Kidney tubule cell (primary cell): ENCODE measurements at places on chromosomes 4 and X.
A peak's percentile ranks its signal among the peaks of the same experiment; 100 is the strongest.

GRCh38 chr4:130393231-130393630 lies 1297.3 kb downstream of the C4orf33 start:
- no peak for DNase-seq

DNA sequence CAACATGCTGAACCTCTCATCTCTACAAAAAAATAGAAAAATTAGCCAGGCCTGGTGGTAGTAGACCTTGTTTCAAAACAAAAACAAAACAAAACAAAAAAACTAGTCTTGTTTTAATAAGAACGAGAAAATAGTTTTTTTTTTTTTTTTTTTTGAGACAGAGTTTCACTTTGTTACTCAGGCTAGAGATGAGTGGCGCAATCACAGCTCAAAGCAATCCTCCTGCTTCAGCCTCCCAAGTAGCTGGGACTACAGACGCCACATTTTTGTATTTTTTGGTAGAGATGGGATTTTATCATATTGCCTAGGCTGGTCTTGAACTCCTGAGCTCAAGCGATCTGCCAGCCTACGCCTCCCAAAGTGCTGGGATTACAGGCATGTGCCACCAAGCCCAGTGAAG lies 47.7 kb upstream of the UGDH start:
- DNase-seq = no peak

DNA sequence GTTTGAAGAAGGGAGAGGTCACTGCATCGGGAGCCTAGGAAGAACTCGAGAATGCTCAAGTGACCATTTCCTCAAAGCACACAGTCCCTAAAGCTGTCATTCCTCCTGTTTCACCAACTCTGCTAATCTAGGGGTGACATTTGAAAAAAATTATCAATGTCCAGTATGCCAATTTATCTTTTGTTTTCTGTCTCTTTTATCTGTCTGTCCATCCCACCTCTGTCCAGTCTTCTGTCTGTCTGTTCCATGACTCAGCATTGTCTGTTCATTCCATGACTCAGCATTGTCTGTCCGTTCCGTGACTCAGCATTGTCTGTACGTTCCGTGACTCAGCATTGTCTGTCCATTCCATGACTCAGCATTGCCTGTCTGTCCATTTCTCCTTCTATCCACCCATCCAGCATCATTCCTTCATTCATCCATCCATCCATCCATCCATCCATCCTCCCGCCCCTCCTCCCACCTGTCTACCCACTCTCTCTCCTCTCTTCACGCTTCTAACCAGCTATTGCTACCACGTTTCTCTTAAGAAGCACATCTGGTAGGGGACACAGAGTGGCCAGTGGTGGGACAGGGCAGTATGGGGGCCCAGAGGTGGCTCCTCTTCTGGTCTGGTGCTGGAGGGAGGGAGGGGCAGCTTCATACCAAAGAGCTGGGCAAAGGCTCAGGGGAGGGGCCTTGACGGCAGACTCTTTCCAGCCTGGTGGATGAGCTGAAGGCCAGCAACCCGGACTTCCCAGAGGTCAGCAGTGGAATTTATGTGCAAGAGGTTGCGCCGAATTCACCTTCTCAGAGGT lies 34.1 kb downstream of the HTRA3 start:
- peak; percentile 87 for DNase-seq

- DNase-seq = peak; percentile 69
Observed at GRCh38 chr4:53119680-53120079, 246.2 kb downstream of the SCFD2 start.

- DNase-seq = peak; percentile 67
Observed at GRCh38 chrX:97563531-97564133, 679.9 kb downstream of the RPA4 start.

DNA sequence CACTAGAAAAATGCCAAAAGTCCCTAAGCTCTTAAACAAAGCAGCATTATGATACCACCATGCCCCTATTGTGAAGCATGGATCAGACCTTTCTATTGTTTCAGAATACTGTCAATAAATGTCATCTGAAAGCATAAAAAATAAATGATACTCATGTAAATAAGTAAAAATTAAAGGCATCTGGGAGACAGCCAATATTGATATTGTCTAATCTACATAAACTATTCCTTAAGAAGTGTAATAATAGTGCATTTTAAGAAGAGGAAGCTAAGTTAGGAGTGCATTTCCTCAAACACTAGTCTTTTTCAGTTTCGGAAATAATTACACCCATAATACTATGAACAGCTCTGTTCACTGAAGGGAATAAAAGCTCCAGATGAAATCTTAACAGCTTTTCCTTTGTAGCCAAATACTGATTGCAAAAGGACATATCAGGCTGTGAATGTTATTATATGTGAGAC lies 181.6 kb downstream of the SPOCK3 start:
- DNase-seq = no peak

DNA sequence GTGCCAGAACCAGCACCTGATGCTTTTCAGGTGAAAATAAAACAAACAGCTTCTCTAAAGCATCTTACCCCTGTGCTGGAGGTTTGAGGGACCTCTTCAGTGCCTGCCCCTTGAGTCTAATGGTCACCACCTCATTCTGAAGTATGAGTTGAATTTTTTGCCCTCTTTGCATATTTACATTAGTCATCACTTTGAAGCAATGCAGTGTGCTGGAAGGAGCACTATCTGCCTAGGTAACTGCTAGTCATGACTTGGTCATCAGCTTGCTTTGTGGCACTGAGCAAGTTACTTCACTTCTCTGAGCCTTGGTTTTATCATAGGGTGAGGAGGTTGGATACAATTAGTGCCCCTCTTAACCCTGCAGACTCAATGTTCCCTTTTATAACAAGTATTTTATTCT lies 44.9 kb downstream of the SPATA18 start:
- peak; percentile 74 for DNase-seq

- DNase-seq = no peak
Observed at GRCh38 chr4:67456577-67457196, 88.6 kb downstream of the CENPC start.

GRCh38 chr4:121277194-121278105 lies 103.4 kb downstream of the QRFPR start:
- peak; percentile 40 for DNase-seq

- DNase-seq = peak; percentile 29
Observed at GRCh38 chrX:98405376-98405775, 1521.7 kb downstream of the RPA4 start.

GRCh38 chrX:119118780-119119395 lies 8.7 kb downstream of the KIAA1210 start:
- peak; percentile 48 for DNase-seq

GRCh38 chr4:140066031-140066930 lies 87.7 kb downstream of the MAML3 start:
- no peak for DNase-seq

DNA sequence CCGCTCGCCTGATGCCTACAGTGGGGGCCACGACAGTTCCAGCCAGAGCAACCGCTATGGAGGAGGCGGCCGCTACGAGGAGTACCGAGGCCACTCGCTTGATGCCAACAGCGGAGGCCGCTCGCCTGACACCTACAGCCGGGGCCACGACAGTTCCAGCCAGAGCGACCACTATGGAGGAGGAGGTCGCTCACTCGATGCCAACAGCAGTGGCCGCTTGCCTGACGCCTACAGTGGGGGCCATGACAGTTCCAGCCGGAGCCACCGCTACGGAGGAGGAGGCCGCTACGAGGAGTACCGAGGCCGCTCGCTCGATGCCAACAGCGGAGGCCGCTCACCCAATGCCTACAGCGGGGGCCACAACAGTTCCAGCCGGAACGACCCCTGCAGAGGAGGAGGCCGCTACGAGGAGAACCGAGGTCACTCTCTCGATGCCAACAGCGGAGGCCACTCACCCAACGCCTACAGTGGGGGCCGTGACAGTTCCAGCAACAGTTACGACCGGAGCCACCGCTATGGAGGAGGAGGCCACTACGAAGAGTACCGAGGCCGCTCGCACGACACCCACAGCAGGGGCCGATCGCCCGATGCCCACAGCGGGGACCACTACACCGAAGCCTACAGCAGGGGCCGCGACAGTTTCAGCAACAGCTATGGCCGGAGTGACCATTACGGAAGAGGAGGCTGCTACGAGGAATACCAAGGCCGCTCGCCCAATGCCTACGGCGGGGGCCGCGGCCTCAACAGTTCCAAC lies 2.5 kb downstream of the RBMXL3 start:
- DNase-seq = no peak

- DNase-seq = no peak
Observed at GRCh38 chr4:152950402-152951274, 14.5 kb downstream of the FHDC1 start.

DNA sequence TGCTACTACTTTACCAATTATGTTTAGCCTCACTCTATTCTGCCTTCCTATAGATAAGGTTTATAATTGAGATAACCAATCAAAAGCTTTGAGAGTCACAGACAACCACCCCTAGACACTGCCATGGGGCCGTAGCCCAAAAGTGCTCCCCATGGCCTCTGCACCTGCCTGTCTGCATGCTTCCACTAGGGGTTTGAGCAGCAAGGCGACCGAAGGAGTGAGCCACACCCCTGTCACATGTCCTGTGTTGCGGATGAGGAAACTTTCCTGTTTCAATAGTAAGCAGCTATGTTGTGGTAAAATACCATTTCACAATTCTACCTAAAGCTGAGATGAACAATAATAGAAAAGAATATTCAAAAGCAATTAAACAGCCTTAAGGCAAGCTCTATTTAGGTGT lies 856.0 kb upstream of the FRG1 start:
- DNase-seq = no peak

DNA sequence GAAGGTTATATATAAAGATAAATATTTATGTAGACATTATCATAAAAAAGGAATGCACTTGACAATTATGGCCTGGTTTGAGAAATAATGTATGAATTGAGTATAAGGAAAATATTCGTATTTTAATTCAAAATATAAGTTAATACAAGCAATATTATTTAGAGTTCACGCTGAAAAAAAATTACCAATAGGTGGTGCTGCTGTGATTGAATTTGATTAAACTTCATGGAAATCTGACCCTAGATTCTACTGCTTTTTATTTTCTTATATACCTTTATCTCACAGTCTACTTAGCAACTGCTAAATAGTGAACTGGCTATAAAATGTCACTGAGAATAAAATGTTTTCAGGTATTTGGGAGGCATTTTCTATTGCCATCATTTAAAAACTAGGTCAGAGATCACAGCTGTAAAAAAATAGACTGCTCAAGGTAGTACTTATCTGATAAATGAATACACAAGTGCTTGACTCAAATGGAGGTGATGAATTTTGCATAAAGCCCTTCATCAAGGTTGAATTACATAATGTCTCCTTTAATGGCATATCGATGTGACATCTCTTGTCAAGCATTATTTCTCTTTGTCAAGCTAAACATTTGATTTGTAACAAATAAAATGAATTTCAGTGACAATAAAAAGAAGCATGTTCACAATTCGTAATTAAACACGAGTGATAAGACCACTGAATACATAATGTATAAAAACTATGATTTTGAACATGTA lies 1638.8 kb upstream of the PCDH7 start:
- no peak for DNase-seq

DNA sequence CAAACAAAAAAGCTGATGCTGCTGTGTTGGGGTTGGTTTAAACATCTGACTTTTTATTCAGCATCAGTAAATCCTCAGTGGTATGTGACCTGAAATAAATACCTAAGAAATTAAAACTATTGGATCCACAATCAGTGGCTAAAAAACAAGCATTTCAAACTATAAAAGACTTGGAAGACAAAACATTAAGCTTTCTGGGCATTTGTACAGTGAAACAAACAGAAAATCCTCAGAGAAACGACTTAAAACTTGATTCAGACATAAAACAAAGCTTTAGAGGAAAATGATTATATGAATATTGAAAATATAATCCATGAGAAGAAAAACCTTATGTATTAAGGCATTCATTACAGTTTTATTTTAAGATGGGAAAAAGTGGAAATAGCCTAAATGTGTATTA lies 213.3 kb upstream of the INTU start:
- no peak for DNase-seq

DNA sequence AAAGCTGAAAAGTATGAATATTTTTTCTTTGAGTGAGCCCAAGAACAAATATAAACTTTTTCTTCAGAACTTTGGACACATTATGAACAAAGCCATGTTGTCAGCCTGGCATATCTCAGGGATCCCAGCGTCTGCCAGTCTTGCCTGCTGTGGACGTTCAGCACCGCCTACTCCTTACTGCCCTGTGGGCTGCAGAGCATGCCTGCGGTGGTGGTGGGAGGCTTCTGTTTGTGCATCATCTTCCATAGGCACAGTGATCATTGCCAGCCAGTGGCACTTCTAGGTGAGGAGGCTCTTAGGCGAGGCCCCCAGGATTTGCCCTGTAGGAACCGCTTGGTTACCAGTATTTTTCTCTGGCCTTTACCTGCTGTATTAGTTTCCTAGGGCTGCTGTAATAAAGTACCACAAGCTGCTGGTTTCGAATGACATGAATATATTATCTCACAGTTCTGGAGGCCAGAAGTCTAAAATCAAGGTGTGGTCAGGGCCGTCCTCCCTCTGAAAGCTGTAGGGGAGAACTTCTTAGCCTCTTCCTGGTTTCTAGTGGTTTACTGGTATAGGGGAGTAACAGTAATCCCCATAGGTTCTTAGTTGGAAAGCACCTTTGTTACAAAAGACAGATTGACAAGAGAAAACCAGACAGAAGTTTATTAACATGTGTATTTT lies 15.4 kb downstream of the ANXA3 start:
- DNase-seq = no peak

- no peak for DNase-seq
Observed at GRCh38 chr4:185587427-185588161, 52.3 kb upstream of the PDLIM3 start.

DNA sequence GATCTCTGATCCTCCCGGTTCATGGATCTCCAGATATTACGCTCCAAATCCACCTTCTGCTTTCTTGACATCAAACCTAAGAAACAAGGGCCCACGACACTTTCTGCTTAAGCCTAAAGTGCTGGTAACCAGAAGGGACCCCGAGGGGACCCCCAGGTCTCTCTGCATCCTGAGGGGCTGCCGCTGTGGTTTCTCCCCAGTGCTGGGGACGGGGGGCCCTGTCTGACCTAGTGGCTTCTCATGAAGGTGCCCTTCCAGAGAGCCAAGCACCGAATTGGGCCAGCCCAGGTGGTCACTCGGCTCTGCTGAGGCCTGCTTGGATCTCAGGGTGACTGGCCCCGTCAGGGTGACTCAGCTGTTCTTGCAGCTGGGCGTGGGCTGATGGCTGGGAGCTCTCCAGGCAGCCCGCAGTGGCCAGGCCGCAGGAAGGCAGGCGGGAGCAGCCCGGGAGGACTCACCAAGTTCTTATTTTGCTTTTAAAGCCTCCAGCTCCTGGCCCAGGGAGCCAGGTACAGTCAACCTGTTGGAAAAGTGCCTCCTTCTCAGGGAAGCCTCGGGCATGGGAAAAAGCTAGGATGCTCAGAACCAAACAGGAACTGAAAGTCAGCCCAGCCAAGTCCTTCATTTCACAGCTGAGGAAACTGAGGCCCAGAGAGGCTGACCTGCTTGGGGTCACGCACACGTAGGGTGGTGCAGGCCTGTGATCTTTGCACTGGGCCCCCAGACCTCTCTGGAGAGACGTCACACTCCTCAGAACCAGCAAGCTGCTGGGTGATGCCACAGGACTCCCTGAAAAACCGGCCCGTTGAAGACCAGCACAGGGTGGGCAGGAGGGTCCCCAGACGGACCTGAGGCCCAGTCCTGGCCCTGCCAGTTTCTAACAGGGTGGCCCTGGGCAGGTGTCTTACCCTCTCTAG lies 16.7 kb downstream of the BLOC1S4 start:
- peak; percentile 71 for DNase-seq
